Hippocampal formation (tissue), 2 donors: ENCODE measurements at places on chromosomes 4 and X.

- no peak for DNase-seq
These were observed 52.1 kb downstream of the ZNF41 start for GRCh38 chrX:47430925-47431324.

- no peak for DNase-seq
These were observed at the start of gene TMPRSS11E for GRCh38 chr4:68447201-68447600. TSS of gene TMPRSS11E (plus strand) at chr4:68447463. CDS start at chr4:68447513, 50 bp downstream.

GRCh38 chrX:110250847-110251246 is 67.0 kb downstream of the AMMECR1 start:
- DNase-seq, result no peak

DNA sequence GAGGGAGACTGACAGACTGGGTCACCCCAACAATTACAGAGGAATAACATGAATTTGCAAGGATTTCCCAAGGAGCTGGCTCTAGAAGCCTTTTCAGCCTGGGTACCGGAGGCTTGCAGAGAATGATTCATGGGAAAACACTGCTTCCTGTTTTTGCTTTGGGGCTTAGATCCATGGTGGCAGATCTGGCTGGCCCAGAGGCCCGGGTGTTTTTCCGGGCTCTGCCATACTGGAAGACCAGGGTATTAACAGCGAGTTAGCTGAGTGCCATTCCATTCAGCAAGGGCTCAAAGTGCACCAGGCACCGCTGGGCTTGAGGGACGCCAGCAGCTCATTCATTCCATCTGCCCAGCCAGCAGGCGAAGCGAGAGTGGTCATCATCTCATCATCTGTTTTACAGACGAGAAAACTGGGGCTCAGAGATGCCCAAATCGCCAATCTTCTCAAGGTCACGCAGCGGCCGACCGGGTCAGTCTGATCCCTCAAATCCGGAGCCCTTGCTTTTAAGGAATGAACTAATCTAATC is 1.3 kb downstream of the WDR1 start:
- no peak for DNase-seq

DNA sequence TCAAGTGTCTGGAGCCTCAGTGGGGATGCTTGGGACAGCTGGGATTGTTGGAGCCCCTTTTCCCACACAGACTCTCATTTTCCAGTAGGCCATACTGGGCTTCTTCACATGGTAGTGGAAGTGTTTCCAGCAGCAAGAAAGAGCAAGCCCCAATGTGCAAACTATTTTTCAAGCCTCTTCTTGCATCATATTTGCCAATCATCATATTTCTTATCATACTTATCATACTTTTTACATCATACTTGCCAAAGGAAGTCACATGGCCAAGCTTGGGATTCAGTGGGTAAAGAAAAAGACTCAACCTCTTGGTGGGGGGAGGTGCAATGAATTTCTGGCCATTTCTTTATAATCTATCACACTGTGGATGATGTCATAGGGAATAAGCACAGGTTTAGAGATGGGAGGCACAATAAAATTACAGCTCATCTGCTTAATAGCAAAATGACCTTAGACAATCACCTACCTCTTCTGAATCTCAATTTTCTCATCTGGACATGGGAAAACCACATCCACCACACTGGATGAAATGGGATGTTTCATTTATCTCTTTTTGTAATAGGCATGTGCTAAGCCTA is 174.2 kb downstream of the MID1IP1 start:
- no peak for DNase-seq

- DNase-seq, result peak; percentile 46
These were observed 138.5 kb downstream of the DCLK2 start for GRCh38 chr4:150216726-150217125.

GRCh38 chr4:1195891-1196401 is 23.6 kb upstream of the SPON2 start:
- no peak for DNase-seq

GRCh38 chr4:125303058-125303457 is 11.7 kb upstream of the FAT4 start:
- DNase-seq, result no peak

- no peak for DNase-seq
These were observed 292.2 kb downstream of the FBXO8 start for GRCh38 chr4:173991316-173991715.

DNA sequence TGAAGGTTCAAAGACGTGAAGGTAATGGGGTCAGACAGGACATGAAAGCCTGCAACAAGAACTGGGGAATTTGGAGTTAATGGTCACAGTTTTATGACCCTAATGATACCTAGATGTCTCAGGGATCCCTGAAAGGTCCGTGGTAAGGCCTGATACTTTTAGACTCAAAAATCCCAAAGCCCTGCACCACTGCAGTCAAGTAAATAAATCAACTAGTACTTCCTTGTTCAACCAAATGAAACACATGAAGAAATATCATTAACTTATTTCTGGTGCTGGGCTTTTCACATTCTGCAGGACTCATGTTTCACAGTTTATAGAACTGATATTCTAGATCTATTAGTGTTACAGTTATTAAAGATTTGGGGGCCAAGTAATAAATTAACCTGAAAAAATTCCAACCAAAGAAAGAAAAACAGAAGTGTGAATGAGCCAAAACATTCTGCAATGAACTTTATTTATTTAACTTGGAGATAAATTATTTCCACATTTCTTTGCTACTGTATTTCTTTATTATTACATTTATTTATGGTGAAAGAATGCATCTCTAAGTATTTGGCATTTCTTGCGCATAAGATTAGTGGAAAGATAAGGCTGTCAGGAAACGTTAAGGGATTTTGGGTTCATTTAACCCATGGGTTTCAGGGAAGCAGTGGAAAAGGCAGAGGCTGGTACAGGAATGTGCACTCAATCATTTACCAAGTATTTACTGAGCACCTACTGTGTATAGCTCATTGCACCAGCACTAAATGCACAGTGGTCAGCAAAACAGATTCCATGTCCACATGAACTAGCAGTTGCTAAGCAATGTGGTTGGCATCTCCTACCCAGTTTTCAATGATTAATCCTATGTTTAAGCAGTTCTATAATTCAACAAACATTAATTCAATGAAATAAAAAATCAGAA is 8.7 kb downstream of the WDFY3 start:
- no peak for DNase-seq

- DNase-seq, result no peak
These were observed 10.2 kb upstream of the HGFAC start for GRCh38 chr4:3431446-3431993.

- DNase-seq, result no peak
These were observed 4.3 kb downstream of the DMD start for GRCh38 chrX:33207056-33207455.

DNA sequence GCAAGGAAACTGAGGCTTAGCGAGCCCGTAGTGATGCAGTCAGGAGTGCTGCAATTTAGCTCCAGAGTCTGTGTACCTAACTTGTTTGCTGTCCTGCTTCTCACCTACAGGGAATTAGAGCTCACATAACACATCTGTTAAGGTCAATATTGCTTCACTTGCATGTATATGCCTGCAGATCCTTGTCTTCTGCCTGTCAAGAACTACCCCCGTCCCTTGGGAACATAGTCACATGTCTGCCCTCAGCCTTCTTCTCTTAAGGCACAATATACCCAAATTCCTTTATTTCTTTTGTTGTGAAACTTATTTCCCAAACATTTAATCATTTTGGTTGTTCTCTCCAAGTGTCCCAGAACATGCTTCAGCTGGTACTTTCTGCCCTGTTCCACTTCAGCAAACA is 103.3 kb upstream of the LEF1 start:
- DNase-seq, result no peak

GRCh38 chr4:144740316-144740715 is 94.4 kb downstream of the HHIP start:
- no peak for DNase-seq

GRCh38 chr4:175369087-175369486 is 443.0 kb downstream of the GPM6A start:
- no peak for DNase-seq

DNA sequence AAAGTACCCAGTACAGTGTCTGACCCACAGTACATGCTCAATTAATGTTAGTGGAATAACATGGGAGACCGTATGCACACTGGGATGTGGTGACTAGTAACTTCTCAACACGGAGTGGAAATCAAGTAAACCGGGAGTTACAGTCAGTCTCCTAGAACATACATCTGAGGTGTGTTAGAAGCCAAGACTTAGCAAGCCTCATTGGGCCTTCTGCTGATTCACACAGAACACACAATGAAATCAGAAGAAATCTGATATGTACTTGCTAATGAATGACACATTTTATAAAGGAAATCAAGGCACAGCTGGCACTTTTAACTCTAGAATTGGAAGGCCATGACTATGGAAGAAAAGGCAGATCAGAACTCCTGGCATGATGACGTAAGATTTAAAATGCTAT is 13.0 kb downstream of the TRAPPC2 start:
- no peak for DNase-seq

DNA sequence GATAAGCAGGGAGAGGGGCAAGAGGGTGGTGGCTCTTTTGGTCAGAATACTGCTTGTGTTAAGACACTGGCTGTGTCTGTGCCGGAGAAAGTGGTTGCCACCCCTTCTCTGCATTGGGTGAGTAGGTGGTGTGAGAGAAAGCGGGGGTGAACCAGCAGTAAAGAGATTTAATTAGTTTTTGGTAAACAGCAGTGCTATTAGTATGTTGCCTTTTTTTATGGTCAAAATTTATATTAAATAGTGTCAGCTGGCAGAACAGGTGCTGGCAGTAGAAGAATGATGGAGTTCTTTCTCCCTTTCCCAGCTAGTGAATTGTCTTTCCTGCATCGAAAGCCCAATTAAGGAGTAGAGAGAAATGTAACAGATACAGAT is 181.6 kb downstream of the LARP7 start:
- DNase-seq, result peak; percentile 38

DNA sequence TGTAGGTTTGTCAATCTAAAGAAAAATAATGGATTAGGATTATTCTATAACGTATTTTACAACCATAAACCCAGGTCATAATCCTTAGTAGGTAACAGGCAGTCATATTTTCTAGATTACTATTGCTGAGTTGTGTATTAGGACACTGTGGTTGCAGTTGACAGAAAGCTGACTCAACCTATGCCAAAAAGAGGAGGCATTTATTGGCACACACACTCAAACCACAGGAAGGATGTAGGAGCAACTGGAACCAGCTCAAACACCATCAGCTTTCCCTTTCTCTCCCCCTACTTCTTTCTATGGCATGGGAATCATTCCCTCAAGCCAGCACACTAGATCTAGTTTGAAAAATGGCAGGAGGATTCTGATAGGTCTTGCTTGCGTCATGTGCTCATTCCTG is 136.4 kb upstream of the FAM9C start:
- no peak for DNase-seq

GRCh38 chr4:172147687-172148086 is 334.5 kb downstream of the GALNTL6 start:
- DNase-seq, result no peak

DNA sequence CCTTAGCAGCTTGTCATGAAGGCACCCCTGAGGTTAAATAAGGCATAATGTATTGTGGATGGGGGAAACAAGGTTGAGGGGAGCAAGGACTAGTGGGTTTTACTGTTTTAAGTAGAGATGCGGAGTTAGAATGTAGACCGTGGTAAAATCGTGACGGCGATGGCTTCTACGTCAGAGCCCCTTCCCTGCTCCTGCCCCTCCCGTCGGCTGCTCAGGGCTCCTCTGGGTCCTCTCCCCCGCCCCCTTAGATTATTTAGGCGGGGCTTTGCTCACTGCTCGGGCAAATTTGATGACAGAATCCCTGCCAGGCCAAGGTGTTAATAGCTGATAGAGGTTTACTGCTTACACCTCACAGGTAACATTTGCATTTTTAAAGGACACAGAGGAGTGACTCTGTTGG is 2.3 kb downstream of the FRMPD3 start:
- no peak for DNase-seq

- no peak for DNase-seq
These were observed 161.7 kb downstream of the AFAP1 start for GRCh38 chr4:7777871-7778509.

DNA sequence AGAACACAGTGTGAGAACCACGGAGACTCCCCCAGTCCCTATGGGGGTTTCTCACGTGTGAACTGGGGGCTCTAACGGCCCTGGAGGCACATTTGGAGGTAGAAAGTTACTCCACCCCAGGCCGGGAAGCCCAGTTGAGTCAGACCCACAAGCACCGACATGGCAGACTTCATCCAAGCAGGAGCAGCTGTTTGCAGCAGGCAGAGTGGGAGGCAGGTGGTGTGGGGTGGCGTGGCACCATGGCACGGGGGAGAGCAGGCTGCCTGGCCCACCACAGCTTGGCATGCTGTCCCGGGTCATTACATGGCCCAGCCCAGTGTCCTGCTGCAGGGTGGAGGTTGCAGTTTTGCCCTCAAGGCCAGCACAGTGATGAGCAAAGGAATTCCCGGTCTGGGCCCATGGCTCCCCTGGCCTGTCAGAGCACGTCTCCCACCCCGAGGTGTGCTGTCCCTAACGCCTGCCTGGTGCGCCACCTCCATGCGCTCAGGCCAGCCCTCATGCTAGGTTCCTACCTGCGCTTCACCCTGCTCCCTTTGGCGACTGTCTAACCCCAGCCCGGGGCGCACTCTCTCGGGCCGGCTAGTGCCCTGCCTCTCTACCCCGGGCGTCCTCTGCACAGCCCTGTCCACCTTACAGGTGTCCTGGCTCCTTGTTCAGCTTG is 90.6 kb upstream of the AFAP1 start:
- DNase-seq, result no peak

DNA sequence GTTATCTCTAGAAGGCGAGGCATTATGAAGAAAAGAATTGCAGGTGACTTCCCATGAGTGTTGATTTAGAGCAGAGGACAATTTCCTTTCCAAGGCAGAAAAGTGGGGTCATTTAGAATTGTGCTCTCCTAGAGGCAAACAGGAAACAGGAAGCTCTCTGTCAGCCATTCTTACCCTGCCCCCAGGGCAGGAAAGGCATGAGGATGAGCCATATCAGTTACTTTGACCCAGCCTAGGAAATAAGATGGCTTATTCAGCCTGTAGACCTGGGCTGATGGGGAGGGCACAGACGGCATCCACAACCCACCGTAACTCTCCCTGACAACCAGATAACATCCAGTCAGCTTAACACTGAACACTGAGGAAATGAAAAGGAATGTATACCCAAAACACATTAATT is 88.8 kb upstream of the KDR start:
- no peak for DNase-seq

DNA sequence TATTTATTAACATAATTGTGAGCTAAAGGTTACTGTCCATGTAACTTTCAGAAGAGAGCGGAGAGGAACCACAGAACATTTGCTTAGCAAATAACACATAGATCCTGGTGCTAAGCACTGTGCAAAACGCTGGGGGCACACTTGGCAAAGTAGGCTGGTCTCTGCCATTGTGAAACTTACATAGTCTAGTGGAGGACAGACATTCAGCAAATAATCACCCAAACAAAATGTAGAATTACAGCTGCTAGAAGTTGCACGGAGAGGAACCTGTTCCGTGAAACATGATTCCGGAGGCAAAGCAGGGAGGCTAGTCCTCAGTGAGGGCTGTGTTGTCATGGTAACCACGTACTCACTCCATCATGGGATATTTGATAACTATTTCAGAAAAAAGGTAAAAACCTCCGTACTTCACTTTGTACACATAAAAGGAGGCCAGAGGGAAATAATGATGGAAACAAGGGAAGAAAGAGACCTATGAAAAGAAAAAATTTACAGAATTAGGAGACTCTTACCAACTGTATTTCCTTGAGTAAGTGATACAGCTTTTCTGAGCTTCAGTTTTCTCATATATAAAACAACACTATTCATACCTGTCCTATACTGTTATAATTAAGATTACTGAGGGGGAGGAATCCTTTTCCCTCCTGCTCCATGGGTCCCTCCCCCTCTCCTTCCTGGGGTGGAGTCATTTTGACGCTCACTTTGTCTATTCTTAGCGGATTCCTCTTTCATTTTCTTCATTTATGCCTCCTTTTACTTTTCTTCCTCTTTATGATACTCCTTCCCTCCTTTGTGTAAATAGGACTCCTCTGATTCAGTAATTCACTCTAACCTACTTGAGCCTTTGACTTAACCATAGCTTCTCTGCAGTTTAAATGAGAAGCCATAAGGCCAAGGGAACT is 825 bp upstream of the RASGEF1B start:
- peak; percentile 66 for DNase-seq
